ENCODE measurements at places on chromosomes 2 and 18. TPM values are rescaled to one million over a fixed set of nuclear protein-coding genes. Genes with fewer than 3 reads are reported as not detected.

- H3K36me3 ChIP-seq: no peaks in the 10 kb centered on the region
- no peaks in the 10 kb centered on the region for H3K4me1 ChIP-seq
- H3K4me3 ChIP-seq: no peak overlapping the region
- DNase-seq: no peak
- no peak overlapping the region for H3K27ac ChIP-seq
Measured at GRCh38 chr2:1626271-1626681, 118.0 kb downstream of the PXDN start.

DNA sequence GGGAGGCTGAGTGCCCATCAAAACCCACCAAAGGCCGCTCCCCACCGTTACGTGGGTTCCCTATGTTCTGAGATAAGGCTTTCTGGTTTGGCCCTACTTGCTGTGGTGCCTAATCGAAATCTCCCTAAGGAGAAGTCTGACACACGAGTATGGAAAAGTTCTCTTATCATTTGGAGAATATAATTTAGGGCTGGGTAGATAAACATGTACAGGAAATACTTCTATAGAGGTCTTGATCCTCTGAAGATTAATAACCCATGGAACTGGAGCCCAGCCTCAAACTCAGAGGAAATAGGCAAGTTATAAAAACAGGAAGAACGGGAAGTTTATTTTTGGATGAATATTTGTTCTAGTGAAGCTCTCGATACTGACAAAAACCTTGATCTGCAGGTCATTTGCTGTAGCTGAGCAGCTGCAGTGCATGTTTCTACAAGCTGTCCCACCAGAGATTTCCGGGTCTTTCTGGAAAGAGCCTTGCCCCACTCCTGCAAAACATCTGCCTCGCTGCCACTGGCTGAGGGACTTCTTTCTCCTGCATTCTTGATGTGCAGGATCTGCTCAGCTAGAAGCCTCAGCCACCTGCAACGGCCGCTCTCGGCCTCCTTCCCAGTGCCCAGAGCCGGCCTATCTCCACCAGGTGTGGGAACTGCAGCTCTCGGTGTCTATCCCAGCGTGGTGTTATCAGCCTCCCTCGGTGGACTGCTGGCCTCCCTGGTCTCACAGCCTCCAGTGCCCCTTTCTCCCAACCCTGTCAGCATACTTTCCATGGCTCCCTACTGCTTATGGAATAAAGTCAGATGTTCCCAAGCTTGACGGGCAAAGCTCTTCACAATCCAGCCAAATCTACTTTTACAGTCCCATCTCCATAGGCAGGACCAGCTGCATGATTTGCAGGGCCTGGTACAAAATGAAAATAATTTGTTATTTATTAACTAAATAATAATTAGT is 48.6 kb downstream of the SPRED2 start:
- no peak for DNase-seq
- H3K36me3 ChIP-seq: no peaks in the 10 kb centered on the region
- peaks cover 19% of the 10 kb centered on the region for H3K27me3 ChIP-seq
- no peak overlapping the region for H3K4me3 ChIP-seq

DNA sequence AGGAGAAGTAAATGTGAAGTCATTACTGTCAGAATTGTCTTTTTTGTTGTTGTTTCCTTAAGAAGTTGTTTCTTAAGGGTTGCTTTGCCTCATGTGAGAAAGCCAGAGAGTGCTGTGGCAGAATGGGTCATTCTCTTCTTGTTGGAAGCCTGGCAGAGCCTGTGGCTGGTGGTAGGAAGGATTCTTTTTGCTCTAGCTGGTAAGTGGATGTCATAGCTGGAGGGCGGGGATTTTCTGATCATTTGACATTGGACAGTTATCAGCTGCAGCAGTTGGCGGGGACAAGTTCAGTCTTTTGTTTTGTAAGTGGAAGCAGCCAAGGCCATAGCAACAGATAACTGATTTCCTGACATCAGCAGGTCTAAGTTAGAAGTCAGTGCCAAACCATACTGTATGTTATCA is 5.5 kb upstream of the RMDN2 start:
- H3K4me3 ChIP-seq: no peak overlapping the region
- H3K36me3 ChIP-seq: no peaks in the 10 kb centered on the region
- DNase-seq: no peak
- H3K4me1 ChIP-seq: peaks cover 3% of the 10 kb centered on the region
- peaks cover 51% of the 10 kb centered on the region for H3K27me3 ChIP-seq
- no peak overlapping the region for H3K27ac ChIP-seq

DNA sequence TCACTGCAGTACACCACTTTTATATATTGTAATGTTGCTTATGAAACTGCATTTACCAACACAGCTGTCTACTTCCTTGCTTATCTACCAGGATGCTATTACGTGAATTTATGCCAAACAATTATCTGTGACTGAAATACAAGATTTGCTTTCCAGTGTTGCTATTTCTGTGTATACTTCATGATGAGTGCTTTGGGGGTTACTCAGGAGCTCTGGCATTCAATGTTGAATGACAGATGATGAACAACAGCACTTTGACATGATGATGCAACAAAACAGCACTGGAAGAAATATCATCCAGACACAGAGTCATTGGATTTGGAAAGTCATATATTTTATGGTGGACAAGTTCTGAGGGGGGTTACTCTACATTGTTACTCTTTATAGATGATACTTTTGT is 125.8 kb downstream of the NETO1 start:
- no peak overlapping the region for H3K27ac ChIP-seq
- DNase-seq: no peak
- H3K27me3 ChIP-seq: no peaks in the 10 kb centered on the region
- H3K4me1 ChIP-seq: no peaks in the 10 kb centered on the region
- no peak overlapping the region for H3K4me3 ChIP-seq

GRCh38 chr2:218508299-218508698 is 59.9 kb downstream of the USP37 start:
- peak overlapping the region; percentile 60 for H3K27ac ChIP-seq
- no peak for DNase-seq
- peaks cover 66% of the 10 kb centered on the region for H3K36me3 ChIP-seq
- H3K27me3 ChIP-seq: no peaks in the 10 kb centered on the region
- H3K4me1 ChIP-seq: peaks cover 9% of the 10 kb centered on the region

- no peak overlapping the region for H3K27ac ChIP-seq
- H3K36me3 ChIP-seq: no peaks in the 10 kb centered on the region
- no peak overlapping the region for H3K4me3 ChIP-seq
- no peaks in the 10 kb centered on the region for H3K27me3 ChIP-seq
- DNase-seq: no peak
Measured at GRCh38 chr18:40907842-40908241, 1047.2 kb upstream of the PIK3C3 start.

GRCh38 chr2:58875436-58875835 is 634.3 kb upstream of the FANCL start:
- H3K4me3 ChIP-seq: no peak overlapping the region
- no peaks in the 10 kb centered on the region for H3K4me1 ChIP-seq
- H3K36me3 ChIP-seq: no peaks in the 10 kb centered on the region
- no peak for DNase-seq

DNA sequence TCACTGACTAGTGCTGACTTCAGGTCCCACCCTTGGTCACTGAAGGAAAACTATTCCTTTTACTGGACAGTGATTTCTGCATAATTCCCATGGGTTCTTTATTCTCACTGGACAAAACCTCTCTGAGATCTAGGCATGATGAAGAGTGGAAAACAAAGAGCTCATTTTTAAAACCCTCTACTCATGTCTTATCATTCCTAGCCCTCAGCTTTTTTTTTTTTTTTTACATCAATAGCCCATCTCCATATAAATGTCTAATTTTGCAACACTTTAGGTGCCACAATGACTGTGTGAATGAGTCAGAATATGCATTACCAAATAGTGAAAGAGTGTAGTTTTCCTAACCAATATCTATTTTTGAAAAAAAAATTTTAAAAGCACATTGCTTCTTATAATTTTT is 74.8 kb downstream of the TCF4 start:
- DNase-seq: no peak
- H3K4me3 ChIP-seq: no peak overlapping the region
- no peaks in the 10 kb centered on the region for H3K36me3 ChIP-seq
- no peak overlapping the region for H3K27ac ChIP-seq
- H3K27me3 ChIP-seq: no peaks in the 10 kb centered on the region

GRCh38 chr2:230627806-230628724 is 84.6 kb upstream of the CAB39 start:
- no peaks in the 10 kb centered on the region for H3K27me3 ChIP-seq
- no peak overlapping the region for H3K4me3 ChIP-seq
- H3K36me3 ChIP-seq: peaks cover 6% of the 10 kb centered on the region
- peaks cover 14% of the 10 kb centered on the region for H3K4me1 ChIP-seq
- no peak for DNase-seq

GRCh38 chr2:72917138-72917876 is at the start of gene EMX1:
Gene EMX1 (plus strand): TSS chr2:72917519. CDS start chr2:72917853, 334 bp downstream.
- H3K27ac ChIP-seq: no peak within 1 kb of the TSS
- H3K27me3 ChIP-seq: peaks cover 71% of the 10 kb centered on the region
- H3K4me3 ChIP-seq: peak within 1 kb of the TSS; percentile 41
- H3K4me1 ChIP-seq: peaks cover 8% of the 10 kb centered on the region
- no peaks in the 10 kb centered on the region for H3K36me3 ChIP-seq

- H3K27me3 ChIP-seq: peaks cover 46% of the 10 kb centered on the region
- peaks cover 8% of the 10 kb centered on the region for H3K4me1 ChIP-seq
- no peak for DNase-seq
- no peak overlapping the region for H3K27ac ChIP-seq
Measured at GRCh38 chr2:38442643-38443541, 65.8 kb upstream of the ATL2 start.

DNA sequence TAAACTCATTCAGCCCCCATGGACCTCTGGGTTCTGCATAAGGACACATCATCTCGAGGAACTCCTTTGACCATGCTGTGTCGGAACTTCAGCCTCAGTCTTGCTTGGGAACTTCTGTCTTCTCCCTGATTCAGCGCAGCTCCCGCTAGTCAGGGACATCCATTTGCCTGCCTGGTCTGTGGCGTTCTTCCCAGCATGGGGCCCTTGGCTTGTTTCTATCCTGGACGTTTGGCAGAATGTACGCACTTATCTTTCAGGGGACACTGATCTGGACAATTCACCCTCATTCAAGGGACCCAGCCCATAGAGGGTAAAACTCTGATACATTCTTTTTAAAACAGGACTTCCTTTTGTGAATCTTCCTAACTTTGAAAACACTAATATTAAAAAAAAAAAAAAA is 75.8 kb upstream of the WIPF1 start:
- peaks cover 44% of the 10 kb centered on the region for H3K36me3 ChIP-seq
- H3K27ac ChIP-seq: no peak overlapping the region
- H3K27me3 ChIP-seq: no peaks in the 10 kb centered on the region
- no peak for DNase-seq
- H3K4me3 ChIP-seq: no peak overlapping the region

GRCh38 chr2:54984476-54984875 is 65.8 kb downstream of the RTN4 start:
- H3K36me3 ChIP-seq: peaks cover 44% of the 10 kb centered on the region
- H3K4me1 ChIP-seq: peaks cover 26% of the 10 kb centered on the region
- no peak overlapping the region for H3K27ac ChIP-seq
- H3K4me3 ChIP-seq: no peak overlapping the region

DNA sequence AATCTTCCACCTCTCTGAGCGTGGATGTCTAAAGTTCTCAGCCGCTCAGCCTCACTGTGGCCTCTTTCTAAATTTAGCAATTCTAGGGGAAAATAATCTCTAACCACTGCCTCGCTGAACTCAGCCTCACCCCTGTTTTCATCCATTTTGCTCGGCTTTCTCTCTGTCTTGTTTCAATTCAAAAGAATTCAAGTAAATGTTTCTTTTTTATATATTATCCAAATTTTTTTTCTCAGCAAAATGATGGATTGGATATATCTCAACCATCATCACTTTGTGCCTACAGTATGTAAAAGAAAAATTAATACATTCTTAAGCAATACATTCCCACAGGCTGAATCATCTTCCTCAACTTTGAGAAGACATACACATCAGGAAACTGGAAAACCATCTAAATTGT is 24.0 kb upstream of the GALNT5 start:
- H3K27ac ChIP-seq: no peak overlapping the region
- DNase-seq: no peak
- no peaks in the 10 kb centered on the region for H3K4me1 ChIP-seq
- peaks cover 26% of the 10 kb centered on the region for H3K27me3 ChIP-seq
- H3K4me3 ChIP-seq: no peak overlapping the region
- no peaks in the 10 kb centered on the region for H3K36me3 ChIP-seq

GRCh38 chr18:2683055-2683454 is 27.5 kb downstream of the SMCHD1 start:
- DNase-seq: no peak
- H3K27ac ChIP-seq: peak overlapping the region; percentile 88
- peaks cover 59% of the 10 kb centered on the region for H3K4me1 ChIP-seq
- no peaks in the 10 kb centered on the region for H3K27me3 ChIP-seq

DNA sequence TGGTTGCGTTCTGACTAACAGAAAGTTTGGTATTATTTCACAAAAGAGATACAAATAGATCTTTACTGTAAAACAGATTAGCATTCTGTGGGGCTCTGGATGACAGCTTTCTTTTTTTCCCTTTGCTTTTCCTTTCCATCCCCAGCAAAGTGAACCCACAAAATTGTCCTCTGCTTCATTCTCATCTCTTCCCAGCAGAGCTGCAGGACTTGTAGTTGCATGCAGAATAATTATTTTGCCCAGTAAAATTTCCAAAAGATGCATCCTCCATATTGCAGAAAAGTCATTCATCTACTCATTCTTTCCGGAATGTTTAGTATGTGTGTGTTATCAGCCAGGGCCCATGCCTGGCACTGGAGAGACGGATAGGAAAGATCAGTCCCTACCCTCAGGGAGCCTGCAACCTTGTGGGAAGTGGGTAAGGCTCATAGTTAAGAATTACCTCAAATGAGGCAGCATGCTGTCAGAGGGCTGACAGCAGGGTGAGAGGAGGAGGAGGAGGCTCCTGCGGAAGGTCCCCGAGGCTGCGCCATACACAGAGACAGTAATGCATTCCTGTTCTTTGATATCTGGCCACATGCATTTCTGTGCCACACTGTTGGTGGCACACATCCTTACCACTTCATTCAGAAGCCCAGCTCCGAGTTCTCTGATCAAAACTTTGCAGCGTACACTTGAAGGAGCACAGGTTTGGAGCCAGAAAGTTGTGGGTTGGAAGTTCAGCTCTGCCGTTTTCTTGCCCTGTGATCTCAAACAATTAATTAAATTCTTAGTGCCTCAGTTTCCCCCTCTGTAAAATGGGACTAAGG is 225.4 kb downstream of the MYCN start:
- no peak overlapping the region for H3K4me3 ChIP-seq
- H3K4me1 ChIP-seq: no peaks in the 10 kb centered on the region
- H3K27ac ChIP-seq: no peak overlapping the region
- no peaks in the 10 kb centered on the region for H3K36me3 ChIP-seq

GRCh38 chr2:236171181-236171679 is 3.0 kb upstream of the GBX2 start:
- no peaks in the 10 kb centered on the region for H3K4me1 ChIP-seq
- H3K27me3 ChIP-seq: peaks cover 71% of the 10 kb centered on the region
- H3K36me3 ChIP-seq: no peaks in the 10 kb centered on the region
- H3K27ac ChIP-seq: no peak overlapping the region

GRCh38 chr2:160372010-160372356 is 121.6 kb downstream of the RBMS1 start:
- no peak overlapping the region for H3K4me3 ChIP-seq
- no peak for DNase-seq
- H3K27me3 ChIP-seq: no peaks in the 10 kb centered on the region
- H3K36me3 ChIP-seq: peaks cover 8% of the 10 kb centered on the region
- H3K4me1 ChIP-seq: peaks cover 40% of the 10 kb centered on the region
- no peak overlapping the region for H3K27ac ChIP-seq

Gene SIX3
- 0.25 TPM for total RNA-seq

Gene SLC8A1
- total RNA-seq: 5.5 TPM

Gene QPCT
- total RNA-seq: 0.71 TPM

Gene CARF
- 5.0 TPM for total RNA-seq

Gene TCF23
- total RNA-seq: not detected

Gene ST8SIA3
- not detected for total RNA-seq

All from activated T-helper 2 cell treated with anti-CD3 and anti-CD28 coated beads, Interferon-gamma antibody, Interleukin-2, Interleukin-4, amounts not matched to agents 10 μg/mL and 5 μg/mL and 100 μg/mL, durations not matched to agents 14 hours and 24 hours and 36 hours (primary cell).